ENCODE measurements at places on chromosomes 2 and 18.

DNA sequence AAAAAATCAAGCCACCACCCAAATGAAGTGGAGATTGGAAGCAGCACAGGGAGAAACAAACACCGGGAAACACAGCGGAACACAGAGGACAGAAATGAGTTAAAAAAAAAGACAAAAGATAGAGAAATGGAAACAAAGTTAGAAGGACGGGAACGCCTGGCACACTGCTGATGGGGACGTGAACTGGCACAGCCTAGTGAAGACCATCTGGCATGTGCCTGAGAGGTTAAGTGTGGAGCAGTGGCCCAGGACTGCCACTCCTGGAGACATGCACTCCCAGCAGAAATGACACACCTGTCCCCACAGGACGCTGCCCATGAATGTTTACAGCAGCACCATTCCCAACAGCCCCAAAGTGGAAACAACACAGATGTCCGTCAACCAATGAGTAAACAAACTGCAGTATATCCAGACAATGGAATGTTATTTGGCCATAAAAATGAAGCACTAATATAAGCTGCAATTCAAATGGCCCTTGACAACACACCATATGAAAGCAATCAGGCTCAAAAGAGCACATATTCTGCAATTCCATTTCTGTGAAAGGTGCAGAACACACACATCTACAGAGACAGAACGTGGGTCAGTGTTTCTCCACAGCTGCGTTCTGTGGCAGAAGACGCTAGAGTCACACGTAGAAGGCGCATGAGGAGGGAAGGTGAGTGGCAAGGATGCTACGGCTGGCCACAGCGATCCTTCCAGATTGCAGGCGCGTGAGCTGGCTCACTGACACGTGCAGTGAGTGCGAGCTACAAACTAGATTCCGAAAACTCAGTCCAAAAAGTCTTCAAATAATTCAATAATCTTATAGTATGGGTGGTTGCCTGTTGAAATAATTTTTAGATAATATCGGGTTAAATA lies 24.6 kb downstream of the THAP4 start:
- no peak for DNase-seq

- DNase-seq, result no peak
Observed at GRCh38 chr18:49563701-49564517, 2.1 kb downstream of the LIPG start.

DNA sequence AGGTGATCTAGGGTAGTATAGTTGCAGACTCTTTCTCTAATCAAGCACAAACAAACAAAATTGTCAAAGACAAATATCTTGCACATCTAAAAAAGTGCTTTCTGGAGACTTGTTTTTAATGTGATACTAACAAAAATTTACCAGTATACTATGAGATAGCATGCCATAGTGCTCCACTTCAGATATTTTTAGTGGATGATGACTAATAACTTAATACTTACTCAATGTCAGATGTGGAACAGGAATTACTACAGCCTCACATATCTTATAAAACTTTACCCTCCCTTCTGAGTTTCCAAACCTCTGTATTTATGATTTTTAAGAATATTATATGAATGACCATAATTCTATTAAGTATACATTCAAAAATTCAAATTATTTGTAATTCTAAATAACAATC lies 1162.0 kb upstream of the SLC39A10 start:
- no peak for DNase-seq

DNA sequence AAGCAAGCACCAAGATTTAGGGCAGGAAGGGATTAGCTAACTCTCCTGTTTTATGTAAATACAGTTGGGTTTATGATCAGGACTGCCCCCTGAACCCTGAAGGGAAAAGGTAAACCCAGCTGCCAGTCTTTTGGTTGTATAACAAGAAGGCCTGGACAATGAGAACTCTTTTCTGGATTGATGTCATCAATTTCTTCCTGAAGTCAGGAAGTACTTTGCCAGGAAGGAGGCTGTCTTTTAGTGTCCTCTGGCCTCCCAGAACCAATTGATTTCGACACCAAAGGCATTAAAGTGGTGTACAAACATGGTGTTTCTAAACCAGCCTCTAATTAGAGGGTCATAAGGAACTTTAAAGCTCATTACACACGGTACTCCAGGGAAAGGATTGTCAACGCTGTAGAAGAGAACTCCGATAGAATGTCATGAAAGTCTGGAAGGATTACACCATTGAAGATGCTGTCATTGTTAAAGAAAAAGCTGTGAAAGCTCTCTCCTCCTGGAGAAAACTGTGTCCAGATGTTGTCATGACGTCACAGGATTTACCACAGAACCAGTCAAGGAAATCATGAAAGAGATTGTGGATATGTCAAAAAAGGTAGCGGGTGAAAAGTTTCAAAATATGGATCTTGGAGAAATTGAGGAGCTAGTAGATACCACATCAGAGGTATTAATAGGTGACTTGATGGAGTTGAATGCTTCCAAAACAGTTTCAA lies 78.8 kb downstream of the ANKRD12 start:
- no peak for DNase-seq

DNA sequence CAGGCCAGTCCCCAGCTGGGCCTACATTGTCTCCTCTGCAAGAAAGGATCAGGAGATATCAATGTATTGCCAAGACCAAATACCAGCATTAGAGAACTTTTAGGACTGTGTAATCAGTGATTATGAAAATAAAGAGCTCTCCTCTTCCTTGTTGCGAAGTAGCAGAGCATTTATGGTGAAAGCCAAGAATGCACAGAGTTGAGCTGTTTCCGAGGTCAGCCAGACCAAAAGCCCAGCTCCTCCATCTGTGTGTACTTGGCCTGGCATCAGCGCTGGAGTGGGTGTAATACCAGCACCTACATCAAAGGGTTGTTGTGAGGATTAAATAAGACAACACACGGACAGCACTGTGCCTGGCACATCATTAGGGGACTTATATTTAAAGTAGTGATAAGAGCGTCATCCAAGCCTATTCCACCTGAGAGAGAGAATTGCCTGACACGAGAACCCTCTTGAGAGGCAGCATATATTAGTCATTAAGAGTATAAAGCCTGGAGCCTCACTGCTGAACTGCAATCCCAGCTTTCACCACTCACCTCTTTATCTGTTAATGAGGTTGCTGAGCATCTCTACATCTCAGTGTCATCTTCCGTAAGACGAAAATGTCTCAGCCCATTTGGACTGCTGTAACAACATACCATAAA lies 7.4 kb upstream of the SLC16A14 start:
- DNase-seq, result no peak

GRCh38 chr18:2139691-2140090 lies 431.6 kb downstream of the METTL4 start:
- DNase-seq, result no peak

DNA sequence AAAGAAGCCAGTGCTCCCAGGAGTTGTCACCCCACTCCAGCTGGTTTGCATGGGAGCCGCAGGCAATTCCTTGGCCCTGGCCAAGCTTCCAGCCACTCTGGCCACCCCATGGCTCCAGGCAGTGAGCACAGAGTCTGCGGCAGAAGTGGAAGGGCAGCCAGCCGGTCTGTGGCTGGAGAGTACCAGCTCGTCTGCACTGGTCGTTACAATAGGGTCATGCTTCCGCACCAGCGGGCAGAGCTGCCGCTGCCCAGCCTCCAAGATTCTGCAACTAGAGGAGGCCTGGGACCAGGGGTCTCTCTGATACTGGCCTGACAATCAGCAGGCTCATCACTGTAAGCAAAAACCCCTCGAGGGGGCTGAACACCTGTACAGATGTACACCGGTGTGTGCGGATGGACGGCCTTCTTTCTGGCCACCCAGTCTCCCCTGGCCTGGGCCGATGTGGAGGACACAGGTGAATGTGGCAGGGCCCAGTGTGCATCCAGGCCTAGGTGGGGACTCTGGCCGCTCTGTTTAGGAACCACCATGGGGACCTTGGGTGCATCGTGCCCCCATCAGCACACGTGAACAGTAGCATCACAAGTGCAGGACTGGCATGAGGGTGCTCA lies 51.9 kb upstream of the ODC1 start:
- no peak for DNase-seq

All from stimulated activated CD4-positive, alpha-beta T cell treated with anti-CD3 and anti-CD28 coated beads, Interleukin-4, amount 100 ng/mL, for 1 hour (primary cell).